ENCODE measurements at places on chromosomes 13 and 19. TPM values are rescaled to one million over a fixed set of nuclear protein-coding genes. Genes with fewer than 3 reads are reported as not detected.

CYP4F8 gene
- polyA plus RNA-seq, result not detected

SLC7A9 gene
- not detected for polyA plus RNA-seq

TUBB4A gene
- 0.76 TPM for polyA plus RNA-seq

- H3K27me3 ChIP-seq, result no peaks in the 10 kb centered on the region
- H3K4me1 ChIP-seq, result no peaks in the 10 kb centered on the region
- no peak overlapping the region for H3K27ac ChIP-seq
- no peak for DNase-seq
Measured at GRCh38 chr19:31272583-31273106, 76.6 kb downstream of the TSHZ3 start.

ZNF177 gene
- polyA plus RNA-seq, result 0.50 TPM

ILF3 gene
- 84.2 TPM for polyA plus RNA-seq

NECTIN2 gene
- polyA plus RNA-seq, result 44.0 TPM

DNA sequence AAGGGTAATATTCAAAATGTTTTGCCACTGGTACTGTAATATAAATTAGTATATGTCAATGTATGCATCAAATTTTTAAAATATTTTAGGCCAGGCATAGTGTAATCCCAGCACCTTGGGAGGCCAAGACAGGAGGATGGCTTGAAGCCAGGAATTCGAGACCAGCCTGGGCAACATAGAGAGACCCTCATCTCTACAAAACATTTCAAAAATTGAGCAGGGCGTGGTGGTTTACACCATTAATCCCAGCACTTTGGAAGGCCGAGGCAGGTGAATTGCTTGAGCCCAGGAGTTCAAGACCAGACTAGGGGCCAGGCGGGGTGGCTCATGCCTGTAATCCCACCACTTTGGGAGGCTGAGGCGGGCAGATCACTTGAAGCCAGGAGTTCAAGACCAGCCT lies 14.1 kb upstream of the STRN4 start:
- H3K4me3 ChIP-seq, result no peak overlapping the region
- H3K4me1 ChIP-seq, result peaks cover 8% of the 10 kb centered on the region
- H3K36me3 ChIP-seq, result peaks cover 16% of the 10 kb centered on the region

DNA sequence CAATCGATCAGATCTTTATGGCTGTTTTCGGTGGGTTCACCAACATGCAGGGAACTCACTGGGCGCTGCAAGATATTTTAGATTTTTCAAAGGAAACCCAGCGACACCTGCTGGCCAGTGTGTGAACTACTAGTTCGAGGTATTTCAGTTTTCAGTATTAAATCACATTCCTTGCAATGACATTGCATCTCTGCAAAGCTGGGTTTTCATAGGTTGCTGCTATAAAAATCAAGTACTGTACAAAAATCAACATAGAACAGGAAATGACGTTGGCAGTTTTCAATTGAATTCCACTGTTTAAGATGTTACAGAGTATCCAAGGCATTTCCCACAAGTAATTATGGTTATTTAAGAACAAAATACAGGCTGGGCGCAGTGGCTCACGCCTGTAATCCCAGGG lies 17.6 kb downstream of the LIG1 start:
- peaks cover 47% of the 10 kb centered on the region for H3K36me3 ChIP-seq
- peak; percentile 75 for DNase-seq
- H3K4me1 ChIP-seq, result no peaks in the 10 kb centered on the region
- no peak overlapping the region for H3K4me3 ChIP-seq
- no peak overlapping the region for H3K27ac ChIP-seq
- no peaks in the 10 kb centered on the region for H3K27me3 ChIP-seq

DNA sequence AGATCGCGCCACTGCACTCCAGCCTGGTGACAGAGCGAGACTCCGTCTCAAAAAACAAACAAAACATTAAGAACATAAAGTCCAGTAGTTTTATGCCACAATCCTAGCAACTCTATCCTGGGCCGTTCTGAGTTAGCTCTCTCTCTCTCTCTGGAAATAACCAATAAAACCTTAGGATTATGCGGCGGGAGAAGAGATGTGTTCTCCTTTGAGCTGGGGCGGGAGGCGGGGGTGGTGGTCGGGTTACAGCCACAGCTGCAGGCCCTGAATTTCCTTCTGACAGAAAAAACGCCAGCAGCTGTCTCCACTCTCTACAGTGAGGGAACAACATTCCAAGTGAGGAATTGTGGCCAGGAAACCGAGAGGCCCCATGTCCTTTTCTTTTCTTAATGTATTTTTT lies 9.1 kb upstream of the PNMA8A start:
- no peak for DNase-seq
- no peaks in the 10 kb centered on the region for H3K4me1 ChIP-seq
- H3K27ac ChIP-seq, result peak overlapping the region; percentile 32
- no peaks in the 10 kb centered on the region for H3K36me3 ChIP-seq
- no peak overlapping the region for H3K4me3 ChIP-seq

- H3K4me1 ChIP-seq, result no peaks in the 10 kb centered on the region
- no peaks in the 10 kb centered on the region for H3K27me3 ChIP-seq
- no peak overlapping the region for H3K27ac ChIP-seq
- H3K36me3 ChIP-seq, result no peaks in the 10 kb centered on the region
Measured at GRCh38 chr13:98994080-98994479, 16.2 kb upstream of the DOCK9 start.

RNF113B gene
- polyA plus RNA-seq, result not detected

GRCh38 chr13:76164290-76164689 lies 528.2 kb downstream of the LMO7 start:
- DNase-seq, result peak; percentile 5
- H3K27ac ChIP-seq, result no peak overlapping the region
- H3K36me3 ChIP-seq, result no peaks in the 10 kb centered on the region

PNMA8B gene
- polyA plus RNA-seq, result 0.76 TPM

- no peak for DNase-seq
- H3K36me3 ChIP-seq, result no peaks in the 10 kb centered on the region
- H3K27me3 ChIP-seq, result no peaks in the 10 kb centered on the region
- H3K4me1 ChIP-seq, result peaks cover 18% of the 10 kb centered on the region
- H3K27ac ChIP-seq, result no peak overlapping the region
Measured at GRCh38 chr19:778910-779653, 18.2 kb upstream of the PTBP1 start.

DNA sequence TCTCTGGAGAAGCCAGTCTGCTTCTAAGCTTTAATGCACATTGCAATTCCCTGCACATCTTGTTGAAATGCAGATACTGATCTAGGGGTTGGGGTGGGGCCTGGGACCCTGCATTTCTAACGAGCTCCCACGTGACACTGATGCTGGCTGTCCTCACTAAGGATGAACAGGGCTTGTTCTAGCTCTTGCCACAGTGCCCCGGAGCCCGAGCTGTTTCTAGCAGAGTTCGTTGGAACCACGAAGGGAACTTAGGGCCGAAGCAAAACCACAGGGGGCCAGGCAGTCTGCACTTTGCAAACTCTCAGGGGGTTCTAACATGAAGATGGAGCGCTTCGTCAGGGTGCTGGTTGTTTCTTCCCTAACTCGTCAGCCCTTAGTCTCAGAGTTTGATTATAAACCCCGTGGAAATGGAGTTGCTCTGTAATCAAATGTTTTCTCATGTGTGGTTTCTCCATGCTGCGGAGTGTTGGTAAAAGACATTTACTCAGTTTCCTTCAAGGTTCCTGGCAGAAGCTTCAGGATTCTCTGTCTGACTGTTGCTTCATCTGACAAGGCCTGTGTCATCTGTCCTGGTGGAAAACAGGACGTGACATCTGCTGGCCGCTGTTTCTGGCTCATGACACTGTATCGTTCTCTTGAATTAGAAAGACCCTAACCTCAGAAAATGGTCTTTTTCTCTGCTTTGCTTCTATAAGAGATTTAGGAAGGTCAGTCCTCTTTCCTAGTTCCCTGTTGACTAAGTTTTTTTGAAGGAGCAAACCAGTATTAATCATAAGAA lies 221.5 kb downstream of the TEX29 start:
- no peak overlapping the region for H3K4me3 ChIP-seq
- H3K27me3 ChIP-seq, result no peaks in the 10 kb centered on the region
- no peaks in the 10 kb centered on the region for H3K4me1 ChIP-seq
- no peak for DNase-seq

GRCh38 chr13:79871594-79871993 lies 390.6 kb downstream of the NDFIP2 start:
- no peak overlapping the region for H3K4me3 ChIP-seq
- no peaks in the 10 kb centered on the region for H3K27me3 ChIP-seq
- no peak for DNase-seq
- no peaks in the 10 kb centered on the region for H3K4me1 ChIP-seq
- H3K36me3 ChIP-seq, result no peaks in the 10 kb centered on the region

BST2 gene
- 34.4 TPM for polyA plus RNA-seq

DNA sequence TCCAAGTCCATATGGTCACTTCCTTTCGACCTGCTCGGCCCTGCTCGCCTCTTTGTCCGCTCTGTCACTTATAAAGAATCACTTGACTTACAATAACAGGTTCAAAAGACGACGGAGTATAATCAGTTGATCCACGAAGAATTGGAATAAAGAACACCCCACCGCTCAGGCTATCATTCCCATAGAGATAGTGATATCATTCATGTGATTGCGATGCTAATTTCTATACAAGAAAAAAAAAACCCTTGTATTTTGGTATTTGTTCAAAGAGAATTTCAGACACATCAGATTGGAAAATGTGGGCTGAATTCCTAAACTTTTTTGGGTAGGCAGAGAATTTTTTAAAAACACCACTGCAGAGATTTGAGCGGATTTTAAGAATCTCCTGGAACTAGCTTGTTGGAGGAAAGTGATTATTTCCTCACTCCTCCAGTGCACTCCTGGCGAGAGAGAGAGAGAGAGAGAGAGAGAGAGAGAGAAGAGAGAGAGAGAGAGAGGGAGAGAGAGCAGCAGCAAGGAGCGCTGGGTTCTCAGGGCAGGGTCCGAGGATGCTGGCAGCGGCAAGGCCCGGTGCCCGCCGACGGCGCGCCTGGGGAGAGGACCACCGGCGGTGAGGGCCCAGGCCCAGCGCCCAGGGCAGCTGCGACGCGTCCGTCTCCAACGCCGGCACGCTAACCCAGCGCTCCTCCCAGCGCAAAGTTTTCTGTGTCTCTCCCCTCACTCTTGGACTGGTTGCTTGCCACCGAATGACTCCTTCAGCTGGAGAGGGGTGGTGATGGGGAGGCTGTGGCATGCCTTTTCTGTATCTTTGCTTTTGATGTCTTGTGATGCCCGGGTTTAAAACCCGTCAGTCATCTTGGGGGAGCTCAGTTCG lies 149.0 kb upstream of the ZNF536 start:
- peaks cover 18% of the 10 kb centered on the region for H3K27me3 ChIP-seq
- DNase-seq, result no peak
- H3K27ac ChIP-seq, result no peak overlapping the region
- H3K36me3 ChIP-seq, result no peaks in the 10 kb centered on the region
- H3K4me1 ChIP-seq, result peaks cover 22% of the 10 kb centered on the region

C19orf67 gene
- not detected for polyA plus RNA-seq

- H3K4me3 ChIP-seq, result no peak overlapping the region
- H3K27me3 ChIP-seq, result no peaks in the 10 kb centered on the region
- no peak overlapping the region for H3K27ac ChIP-seq
- H3K4me1 ChIP-seq, result peaks cover 7% of the 10 kb centered on the region
- H3K36me3 ChIP-seq, result peaks cover 19% of the 10 kb centered on the region
Measured at GRCh38 chr19:44666852-44667556, 4.3 kb upstream of the CEACAM19 start.

ITGBL1 gene
- polyA plus RNA-seq, result 0.61 TPM

DNA sequence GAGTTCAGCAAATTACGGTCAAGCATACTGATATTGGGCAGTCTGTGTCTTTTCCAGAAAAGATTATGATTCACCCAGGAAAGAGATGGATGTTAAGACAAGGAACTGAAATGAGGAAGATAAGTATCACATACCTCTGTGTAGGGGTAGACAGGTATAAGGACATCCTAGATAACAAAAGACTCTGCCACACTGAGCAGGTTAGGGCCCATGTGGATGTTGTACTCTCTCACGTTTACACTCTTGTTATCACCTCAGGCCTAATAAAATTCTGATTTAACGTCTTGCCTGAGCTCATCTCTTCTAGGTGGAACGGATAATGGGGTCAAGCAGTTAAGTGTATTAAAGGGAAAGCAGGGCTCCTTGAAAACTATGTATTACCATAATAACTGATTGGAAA lies 2480.8 kb downstream of the PCDH9 start:
- no peak overlapping the region for H3K4me3 ChIP-seq
- no peaks in the 10 kb centered on the region for H3K4me1 ChIP-seq
- no peak for DNase-seq
- H3K27me3 ChIP-seq, result no peaks in the 10 kb centered on the region
- H3K27ac ChIP-seq, result no peak overlapping the region
- H3K36me3 ChIP-seq, result no peaks in the 10 kb centered on the region

SELENOV gene
- not detected for polyA plus RNA-seq

- DNase-seq, result no peak
- H3K4me3 ChIP-seq, result no peak overlapping the region
Measured at GRCh38 chr13:28336193-28336657, 158.7 kb downstream of the FLT1 start.

BRME1 gene
- 1.7 TPM for polyA plus RNA-seq

GRCh38 chr13:62704875-62705274 lies 1289.2 kb upstream of the PCDH20 start:
- no peaks in the 10 kb centered on the region for H3K4me1 ChIP-seq
- no peak overlapping the region for H3K4me3 ChIP-seq
- H3K27me3 ChIP-seq, result no peaks in the 10 kb centered on the region
- DNase-seq, result peak; percentile 13
- no peak overlapping the region for H3K27ac ChIP-seq

FUZ gene
- polyA plus RNA-seq, result 15.9 TPM

DNA sequence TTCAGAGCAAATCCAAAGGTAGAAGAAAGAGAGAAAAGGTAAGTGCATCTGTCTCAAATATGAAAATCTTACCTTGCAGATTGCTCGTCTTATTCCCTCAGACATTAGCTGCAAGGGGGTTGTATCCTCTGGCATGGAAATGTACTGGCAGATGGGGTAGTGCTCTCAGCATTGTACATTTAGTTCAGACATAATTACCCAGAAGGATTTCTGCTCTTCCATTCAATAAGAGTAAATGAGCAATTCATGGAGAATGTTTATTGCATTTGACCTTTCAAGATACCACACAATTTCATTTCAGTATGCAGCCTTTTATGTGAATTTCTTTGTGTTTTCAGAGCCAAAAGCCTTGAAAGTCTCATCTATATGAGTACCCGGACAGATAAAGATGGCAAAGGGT lies 63.8 kb downstream of the SCEL start:
- H3K4me1 ChIP-seq, result no peaks in the 10 kb centered on the region
- no peak overlapping the region for H3K27ac ChIP-seq
- peak; percentile 12 for DNase-seq

GRCh38 chr13:110103026-110103425 lies 203.9 kb downstream of the COL4A1 start:
- no peak for DNase-seq
- H3K4me1 ChIP-seq, result no peaks in the 10 kb centered on the region
- no peak overlapping the region for H3K4me3 ChIP-seq
- no peaks in the 10 kb centered on the region for H3K27me3 ChIP-seq
- no peaks in the 10 kb centered on the region for H3K36me3 ChIP-seq

DNA sequence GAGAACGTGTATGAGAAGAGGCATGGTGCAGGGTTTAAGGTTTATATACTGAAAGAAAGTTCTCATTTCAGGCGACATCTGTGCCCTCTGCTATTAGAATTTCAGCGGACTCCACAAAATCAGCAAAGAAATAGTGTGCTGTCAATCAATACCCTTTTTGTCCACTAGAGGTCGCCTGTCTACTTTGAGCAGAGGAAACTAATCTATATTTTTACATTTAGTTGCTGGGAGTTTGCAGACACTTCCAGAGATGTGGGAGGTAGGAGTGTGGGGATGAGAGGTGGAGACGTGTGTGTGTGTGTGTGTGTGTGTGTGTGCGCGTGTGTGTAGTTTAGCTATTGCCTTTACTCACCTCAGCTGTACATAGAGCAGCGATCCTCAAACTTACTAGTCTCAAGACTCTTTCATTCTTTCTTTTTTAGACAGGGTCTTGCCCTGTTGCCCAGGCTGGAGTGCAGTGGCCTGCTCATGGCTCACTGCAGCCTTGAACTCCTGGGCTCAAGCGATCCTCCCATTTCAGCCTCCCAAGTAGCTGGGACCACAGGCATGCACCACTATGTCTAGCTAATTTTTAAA lies 9.7 kb downstream of the INAFM1 start:
- no peaks in the 10 kb centered on the region for H3K27me3 ChIP-seq
- DNase-seq, result no peak
- H3K27ac ChIP-seq, result no peak overlapping the region
- H3K36me3 ChIP-seq, result no peaks in the 10 kb centered on the region
- peaks cover 14% of the 10 kb centered on the region for H3K4me1 ChIP-seq

EID2B gene
- 1.9 TPM for polyA plus RNA-seq

C1QTNF9B gene
- not detected for polyA plus RNA-seq
